ENCODE measurements at places on chromosomes 1 and 21. TPM values are rescaled to one million over a fixed set of nuclear protein-coding genes. Genes with fewer than 3 reads are reported as not detected.
A peak's percentile ranks its signal among the peaks of the same experiment; 100 is the strongest.

HSD3B2 gene
- not detected for polyA plus RNA-seq

FAM72C gene
- 2.4 TPM for polyA plus RNA-seq

THEM4 gene
- 10.1 TPM for polyA plus RNA-seq

TCP10L gene
- 0.08 TPM for polyA plus RNA-seq

WNT2B gene
- polyA plus RNA-seq, result 3.4 TPM

FAM78B gene
- 0.34 TPM for polyA plus RNA-seq

DNA sequence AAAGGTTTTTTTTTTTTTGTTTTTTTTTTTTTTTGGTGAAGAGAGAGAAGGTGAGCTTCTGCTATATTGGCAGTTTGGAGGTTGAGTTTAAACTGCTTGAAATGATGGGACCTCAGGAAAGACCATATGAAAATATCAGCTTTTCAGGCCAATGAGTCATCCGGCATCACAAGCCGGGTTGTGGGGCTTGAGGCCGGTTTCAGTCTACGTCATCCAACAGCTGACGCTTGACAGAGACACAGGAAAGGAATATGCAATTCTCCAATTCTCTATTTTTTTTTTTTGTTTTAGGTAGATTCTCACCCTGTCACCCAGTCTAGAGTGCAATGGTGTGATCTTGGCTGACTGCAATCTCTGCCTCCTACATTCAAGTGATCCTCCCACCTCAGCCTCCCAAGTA lies 52.4 kb downstream of the KCNJ6 start:
- DNase-seq, result no peak

DNA sequence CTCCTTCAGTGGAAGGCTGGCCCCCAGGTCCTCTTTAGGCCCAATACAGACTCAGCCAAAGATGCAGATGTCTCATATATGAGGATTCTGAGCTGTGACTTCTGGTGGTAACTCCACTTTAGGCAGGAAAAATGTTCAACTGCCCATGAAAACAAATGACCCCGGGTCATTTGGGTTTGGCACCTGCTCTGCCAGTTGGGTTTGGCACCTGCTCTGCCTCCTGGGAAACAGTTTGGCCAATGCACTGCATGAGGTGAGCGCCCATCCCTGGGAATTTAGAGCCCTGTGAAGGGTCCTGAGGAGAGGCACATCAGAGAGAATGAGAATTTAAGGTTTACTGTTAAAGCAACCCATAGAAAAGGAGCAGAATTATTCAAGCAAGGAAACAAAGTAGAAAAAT lies 45.3 kb downstream of the B3GALT5 start:
- no peak for DNase-seq

DNA sequence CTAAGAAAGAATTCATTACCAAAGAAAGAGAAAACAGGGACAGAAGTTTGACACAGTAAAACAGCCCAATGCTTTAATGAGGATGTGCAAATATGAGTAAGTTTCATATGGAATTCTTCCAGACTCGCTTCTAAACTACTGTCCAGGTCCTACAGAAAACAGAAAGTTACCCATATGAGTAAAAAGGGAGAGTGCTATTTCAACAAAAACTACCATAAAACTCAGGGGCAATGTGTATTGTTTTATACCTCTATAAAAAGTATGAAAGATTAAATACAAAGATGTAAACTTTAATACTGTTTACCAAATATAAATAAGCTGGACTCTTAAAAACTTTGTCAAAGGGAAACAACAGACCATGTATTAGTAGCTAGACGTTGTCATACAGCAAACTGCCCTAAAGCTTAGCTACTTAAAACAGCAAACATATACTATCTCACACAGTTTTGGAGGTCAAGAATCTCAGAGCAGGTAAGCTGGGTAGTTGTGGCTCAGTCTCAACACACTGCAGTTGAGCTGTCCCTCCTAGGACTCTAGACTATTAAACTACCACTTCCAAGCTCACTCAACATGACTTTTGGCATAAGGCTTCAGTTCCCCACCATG lies 174.9 kb downstream of the COP1 start:
- no peak for DNase-seq

- DNase-seq, result peak; percentile 80
These were observed 132.9 kb downstream of the SYF2 start for GRCh38 chr1:25099343-25099951.

- no peak for DNase-seq
These were observed 413.3 kb downstream of the PRDM2 start for GRCh38 chr1:14113271-14113670.

- DNase-seq, result no peak
These were observed 116.0 kb upstream of the ADGRL4 start for GRCh38 chr1:79122521-79122920.

GRCh38 chr1:24463776-24464735 lies 38.6 kb upstream of the RCAN3 start:
- DNase-seq, result no peak

DNA sequence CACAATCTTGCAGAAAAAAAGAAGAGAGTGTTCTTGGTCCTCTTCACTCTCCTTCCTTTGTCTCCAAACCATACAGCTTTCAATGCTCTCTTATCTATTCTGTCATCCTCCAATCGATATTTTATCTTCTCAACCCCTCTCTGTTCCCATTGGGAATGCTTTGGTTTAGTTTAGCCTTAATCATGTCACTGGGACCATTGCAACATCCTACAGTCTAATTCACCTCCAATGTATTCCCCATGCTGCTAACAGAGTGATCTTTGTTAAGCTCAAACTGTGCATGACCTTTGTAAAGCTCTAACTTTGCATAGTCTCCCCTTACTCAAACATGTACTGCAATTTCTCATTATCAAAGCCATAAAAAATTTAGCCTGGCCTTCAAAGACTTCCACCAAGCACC lies 2.9 kb downstream of the MPL start:
- DNase-seq, result no peak

GRCh38 chr1:210822241-210822640 lies 311.7 kb downstream of the KCNH1 start:
- DNase-seq, result no peak

GRCh38 chr1:176017722-176018121 lies 189.4 kb downstream of the COP1 start:
- no peak for DNase-seq

- no peak for DNase-seq
These were observed 14.6 kb downstream of the ADORA1 start for GRCh38 chr1:203142124-203142523.

GRCh38 chr21:29943885-29944284 lies 4.1 kb upstream of the GRIK1 start:
- peak; percentile 4 for DNase-seq

GRCh38 chr1:180620581-180620980 lies 11.2 kb upstream of the XPR1 start:
- DNase-seq, result no peak
